ENCODE measurements at places on chromosomes 13 and 19.
A peak's percentile ranks its signal among the peaks of the same experiment; 100 is the strongest.

GRCh38 chr19:5170329-5170745 is 170.3 kb downstream of the PTPRS start:
- DNase-seq: no peak

DNA sequence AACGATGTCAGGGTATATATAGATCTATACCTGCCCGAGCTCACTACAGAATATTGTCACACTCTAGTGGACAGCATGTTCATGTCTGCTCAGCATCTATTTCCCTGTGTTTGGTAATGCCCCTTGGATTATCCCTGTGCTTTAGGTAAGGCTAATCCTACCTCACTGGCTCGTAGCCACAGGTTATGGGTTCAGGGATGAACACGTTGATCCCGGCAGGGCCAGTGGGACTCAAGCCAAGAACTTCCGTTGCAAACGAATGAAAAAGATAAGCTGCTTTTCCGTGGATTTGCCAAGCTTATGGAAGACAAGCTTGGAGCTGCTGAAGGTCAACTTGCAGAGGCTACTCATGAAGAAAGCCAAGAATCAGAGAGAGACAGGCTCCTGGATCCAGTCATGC is 400.0 kb upstream of the TSHZ3 start:
- DNase-seq: no peak

DNA sequence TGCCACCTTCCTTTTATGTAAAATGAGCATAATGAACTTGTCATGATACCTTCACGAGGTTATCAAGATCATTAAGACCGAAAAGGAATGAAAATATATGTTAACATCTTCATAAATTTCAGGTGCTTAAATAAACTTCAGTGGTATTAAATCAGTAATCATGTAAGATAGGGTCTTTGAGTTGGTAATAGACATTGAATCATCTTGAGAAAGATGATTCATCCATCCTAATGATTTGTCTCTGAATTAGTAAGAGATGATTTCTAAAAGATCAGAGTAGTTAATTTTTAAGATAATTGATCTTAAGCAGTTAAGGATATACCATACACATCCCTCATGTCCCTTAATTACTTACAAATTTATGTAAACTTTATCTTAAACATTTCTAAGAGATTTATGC is 52.0 kb downstream of the COG3 start:
- DNase-seq: no peak

GRCh38 chr19:49558591-49558990 is 21.8 kb downstream of the NOSIP start:
- DNase-seq: no peak

- no peak for DNase-seq
Observed at GRCh38 chr13:81872581-81872980, 1531.7 kb upstream of the SPRY2 start.

DNA sequence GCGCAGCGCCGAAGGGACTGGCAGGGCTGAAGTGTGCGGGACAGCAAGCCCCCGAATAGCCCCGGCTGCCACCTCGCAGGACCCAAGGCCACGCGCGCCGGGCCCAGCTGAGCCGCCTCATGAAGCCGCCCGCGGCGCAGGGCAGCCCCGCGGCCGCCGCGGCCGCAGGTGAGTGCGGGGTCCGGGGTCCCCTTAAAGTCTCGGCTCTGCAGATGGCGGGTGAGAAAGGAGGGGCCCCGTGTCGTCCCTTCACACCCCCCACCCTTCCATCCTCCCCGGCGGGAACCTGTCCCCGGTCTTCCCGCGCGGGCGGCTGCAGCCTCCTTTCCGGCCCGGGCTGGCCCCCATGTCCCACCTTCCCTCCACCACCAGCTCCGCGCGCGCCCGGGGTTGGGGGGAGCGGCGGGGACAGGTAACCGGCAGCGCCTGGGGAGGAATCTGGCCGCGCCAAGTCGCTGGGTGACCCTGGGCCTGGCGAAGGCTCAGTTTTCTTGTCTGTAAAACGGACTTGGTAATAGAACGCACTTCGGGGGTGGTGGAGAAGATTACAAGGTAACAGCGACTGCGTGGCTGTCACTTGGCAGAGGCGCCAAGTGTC is 338 bp downstream of the RGCC start:
- DNase-seq: no peak

- no peak for DNase-seq
Observed at GRCh38 chr19:7926727-7927604, 1.0 kb upstream of the CTXN1 start.

DNA sequence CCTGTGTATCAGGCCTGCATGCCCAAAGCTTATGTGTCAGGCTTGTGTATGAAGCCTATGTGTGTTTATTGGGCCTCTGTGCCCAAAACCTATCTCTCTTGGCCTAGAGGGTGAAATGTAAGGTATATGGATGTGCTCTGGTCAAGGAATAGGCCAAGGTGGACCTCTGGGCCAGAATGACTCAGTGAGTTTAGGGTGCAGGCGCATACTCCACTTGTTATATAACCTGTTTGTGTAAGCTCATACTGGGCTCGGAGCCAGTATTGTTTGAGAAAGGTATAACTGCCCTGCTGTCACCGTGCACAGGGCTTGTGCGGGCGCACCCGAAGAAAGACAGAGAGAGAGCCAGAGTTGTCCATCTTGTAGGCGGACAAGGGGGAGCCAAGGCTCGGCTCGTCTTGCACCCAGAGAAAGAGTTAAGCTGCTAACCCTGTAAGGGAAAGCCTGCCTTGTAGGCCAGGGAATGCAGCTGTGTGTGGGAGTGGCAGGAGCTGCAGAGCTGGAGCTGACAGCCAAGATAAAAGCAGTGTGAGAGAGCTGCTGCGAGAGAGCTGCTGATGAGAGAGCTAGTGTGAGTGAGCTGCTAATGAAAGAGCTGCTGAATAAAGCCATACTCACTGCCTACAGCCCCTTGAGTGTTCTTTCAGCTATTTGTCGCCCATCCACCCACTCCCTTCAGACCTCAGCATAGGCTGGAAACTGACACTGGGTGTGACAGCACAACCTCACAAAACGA is 43.4 kb upstream of the N4BP2L1 start:
- DNase-seq: peak; percentile 37

GRCh38 chr19:10454267-10454666 is 33.9 kb downstream of the PDE4A start:
- DNase-seq: no peak

DNA sequence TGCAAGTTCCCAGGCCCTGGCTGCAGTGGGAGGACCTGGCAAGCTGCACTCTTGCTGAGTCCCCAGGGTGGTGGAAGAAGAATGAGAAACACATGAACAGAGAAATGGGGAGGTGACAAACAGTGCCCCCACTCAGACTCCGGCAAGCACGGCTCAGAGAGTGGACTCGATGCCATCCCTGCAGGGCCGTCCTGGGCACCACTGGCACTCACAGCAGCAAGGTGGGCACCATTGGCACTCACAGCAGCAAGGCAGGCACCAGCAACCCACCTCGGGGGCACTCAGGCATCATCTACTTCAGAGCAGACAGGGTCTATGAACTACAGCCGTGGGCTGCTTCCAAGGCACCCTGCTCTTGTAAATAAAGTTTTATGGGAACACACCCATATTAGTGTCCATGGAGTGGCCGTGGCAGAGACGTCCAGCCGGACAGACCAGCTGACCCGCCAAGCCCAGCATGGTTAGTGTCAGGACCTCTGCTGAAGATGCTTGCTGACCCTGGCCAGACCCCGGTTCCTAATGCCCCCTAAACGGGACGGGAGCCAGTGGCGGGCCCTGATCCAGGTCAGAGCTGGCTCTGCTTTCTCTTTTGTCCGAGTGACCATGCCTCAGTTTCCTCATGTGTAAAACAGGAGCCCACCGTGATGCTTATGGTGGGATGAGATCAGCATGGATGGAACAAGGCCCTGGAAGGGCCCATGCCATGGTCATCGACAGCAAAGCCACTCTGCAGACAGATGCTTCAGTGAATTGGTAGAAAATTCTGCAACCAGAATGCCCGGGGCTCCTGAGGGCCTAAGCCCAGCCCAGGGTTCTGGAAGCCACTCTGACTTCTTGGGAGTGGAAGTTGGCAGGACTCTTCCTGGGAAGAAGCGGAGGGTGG is 2.1 kb upstream of the F10 start:
- no peak for DNase-seq
